Gastrocnemius medialis (tissue), 4 donors: ENCODE measurements at places on chromosomes 4 and X. TPM values are rescaled to one million over a fixed set of nuclear protein-coding genes. Genes with fewer than 3 reads are reported as not detected.
A peak's percentile ranks its signal among the peaks of the same experiment; 100 is the strongest.

- H3K4me3 ChIP-seq = no peak overlapping the region
- H3K27me3 ChIP-seq = no peaks in the 10 kb centered on the region
- H3K27ac ChIP-seq = no peak overlapping the region
- H3K4me1 ChIP-seq = peaks cover 5% of the 10 kb centered on the region
- DNase-seq = no peak
- H3K36me3 ChIP-seq = no peaks in the 10 kb centered on the region
These were observed 152.1 kb downstream of the PALLD start for GRCh38 chr4:168648929-168649328.

DNA sequence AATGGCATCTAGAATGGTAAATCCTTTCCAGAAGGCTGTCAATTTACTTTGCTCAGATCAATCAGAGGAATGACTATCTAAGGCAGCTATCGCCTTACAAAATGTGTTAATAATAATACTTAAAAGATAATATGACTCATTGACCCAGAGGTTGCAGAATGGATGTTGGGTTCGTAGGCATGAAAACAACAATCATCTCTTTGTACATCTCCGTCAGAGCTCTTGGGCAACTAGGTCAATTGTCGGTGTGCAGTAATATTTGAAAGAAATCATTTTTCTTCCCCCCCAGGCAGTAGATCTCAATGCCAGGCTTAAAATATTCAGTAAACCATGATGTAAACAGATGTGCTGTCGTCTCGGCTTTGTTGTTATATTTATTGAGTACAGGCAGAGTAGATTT is 165.1 kb downstream of the CAMK2D start:
- no peaks in the 10 kb centered on the region for H3K27me3 ChIP-seq
- H3K4me3 ChIP-seq = no peak overlapping the region
- H3K27ac ChIP-seq = no peak overlapping the region
- DNase-seq = no peak
- no peaks in the 10 kb centered on the region for H3K36me3 ChIP-seq
- peaks cover 18% of the 10 kb centered on the region for H3K4me1 ChIP-seq

- no peaks in the 10 kb centered on the region for H3K4me1 ChIP-seq
- no peak for DNase-seq
- H3K4me3 ChIP-seq = no peak overlapping the region
- H3K27ac ChIP-seq = no peak overlapping the region
These were observed 3.2 kb downstream of the SOWAHB start for GRCh38 chr4:76894537-76895255.

GRCh38 chr4:107094332-107094731 is 58.2 kb upstream of the DKK2 start:
- H3K4me3 ChIP-seq = no peak overlapping the region
- H3K36me3 ChIP-seq = no peaks in the 10 kb centered on the region
- no peak for DNase-seq

- H3K36me3 ChIP-seq = no peaks in the 10 kb centered on the region
- H3K27ac ChIP-seq = no peak overlapping the region
- H3K27me3 ChIP-seq = no peaks in the 10 kb centered on the region
- DNase-seq = no peak
- no peaks in the 10 kb centered on the region for H3K4me1 ChIP-seq
These were observed 94.6 kb downstream of the TAB3 start for GRCh38 chrX:30794497-30794896.

DNA sequence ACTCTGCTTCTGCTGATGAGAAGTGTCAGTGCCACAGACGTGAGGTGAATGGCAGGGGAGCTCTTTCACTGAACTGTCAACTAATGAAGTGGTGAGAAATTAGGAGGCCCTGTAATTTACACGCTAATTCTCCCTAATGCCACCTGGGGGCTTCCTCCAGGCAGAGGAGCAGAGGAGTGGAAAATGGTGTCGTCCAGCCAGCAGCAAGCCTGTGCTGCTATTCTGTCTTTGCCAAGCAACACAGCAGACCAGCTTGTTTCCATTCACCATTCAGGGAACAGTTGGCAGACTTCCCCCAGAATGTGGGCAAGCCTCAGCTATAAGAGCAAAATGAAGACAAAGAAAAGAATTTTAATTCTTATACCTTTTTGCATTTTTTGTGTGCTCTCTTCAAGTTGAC is 245.2 kb upstream of the TET2 start:
- no peak for DNase-seq
- no peaks in the 10 kb centered on the region for H3K27me3 ChIP-seq
- no peak overlapping the region for H3K27ac ChIP-seq
- no peaks in the 10 kb centered on the region for H3K36me3 ChIP-seq

GRCh38 chr4:81574991-81575390 is 103.3 kb upstream of the RASGEF1B start:
- no peaks in the 10 kb centered on the region for H3K4me1 ChIP-seq
- DNase-seq = no peak
- H3K27ac ChIP-seq = no peak overlapping the region

DNA sequence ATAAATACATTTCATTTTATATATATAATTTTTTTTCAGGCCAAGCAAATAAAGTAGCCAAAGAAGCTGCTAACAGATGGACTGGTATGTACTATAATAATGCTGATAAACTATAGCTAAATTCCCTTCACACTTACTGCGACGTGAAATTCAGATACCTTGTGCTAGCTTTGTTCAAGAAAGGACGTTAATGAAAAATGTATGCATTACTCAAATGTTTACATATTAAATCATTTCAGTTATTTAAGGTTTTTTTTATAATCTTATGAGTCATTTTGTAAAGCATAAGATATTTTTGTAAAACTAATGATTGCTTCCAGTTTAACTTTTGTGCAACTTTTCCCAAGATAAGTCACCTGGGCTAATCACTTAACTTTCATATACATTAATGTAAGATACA is 57.2 kb upstream of the TMEM131L start:
- no peak for DNase-seq
- H3K4me1 ChIP-seq = peaks cover 11% of the 10 kb centered on the region
- H3K27me3 ChIP-seq = no peaks in the 10 kb centered on the region
- no peak overlapping the region for H3K27ac ChIP-seq
- H3K4me3 ChIP-seq = no peak overlapping the region
- H3K36me3 ChIP-seq = no peaks in the 10 kb centered on the region

DNA sequence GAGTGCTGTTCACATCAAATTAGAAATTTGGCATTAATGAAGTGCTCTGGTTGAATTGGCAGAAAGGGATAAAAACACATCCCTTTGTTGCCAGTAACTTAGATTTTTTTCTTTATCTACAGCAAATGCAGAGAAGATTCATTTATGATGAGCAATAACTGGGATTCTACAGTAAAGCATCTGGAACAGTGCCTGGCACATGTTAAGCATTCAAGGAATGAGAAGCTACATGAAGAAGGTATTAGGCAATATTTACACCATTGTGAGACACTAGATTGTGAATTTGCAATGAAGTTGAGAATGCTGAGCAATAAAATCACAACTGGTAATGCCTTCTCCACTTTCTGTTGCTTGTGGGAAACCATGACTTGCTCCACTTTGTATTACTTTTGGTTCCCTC is 33.5 kb downstream of the PCDH19 start:
- no peak overlapping the region for H3K27ac ChIP-seq
- no peaks in the 10 kb centered on the region for H3K36me3 ChIP-seq

DNA sequence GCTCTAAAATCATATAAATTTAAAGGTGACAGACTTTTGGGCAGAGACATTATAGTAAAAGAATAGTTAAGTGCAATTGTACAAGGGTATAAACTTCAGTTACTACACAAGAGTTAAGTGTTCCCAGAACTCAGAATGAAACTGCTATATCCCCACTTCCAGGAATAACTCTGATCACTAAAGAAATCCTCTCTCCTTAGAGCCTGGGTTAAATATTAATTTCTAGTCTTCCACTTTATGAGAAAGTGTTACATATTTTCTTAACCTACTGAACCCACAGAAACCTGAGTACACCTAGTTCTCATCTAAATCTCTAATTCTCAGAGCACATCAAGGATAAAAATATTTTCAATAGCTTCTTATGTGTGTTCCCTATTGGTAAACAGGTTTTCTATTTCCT is 99.1 kb upstream of the USP38 start:
- H3K4me3 ChIP-seq = no peak overlapping the region
- H3K36me3 ChIP-seq = no peaks in the 10 kb centered on the region
- no peak overlapping the region for H3K27ac ChIP-seq
- no peaks in the 10 kb centered on the region for H3K27me3 ChIP-seq
- no peaks in the 10 kb centered on the region for H3K4me1 ChIP-seq

- no peaks in the 10 kb centered on the region for H3K27me3 ChIP-seq
- no peaks in the 10 kb centered on the region for H3K4me1 ChIP-seq
- no peak overlapping the region for H3K27ac ChIP-seq
- peak; percentile 18 for DNase-seq
- H3K36me3 ChIP-seq = no peaks in the 10 kb centered on the region
These were observed 58.9 kb upstream of the PGM2 start for GRCh38 chr4:37767546-37767945.

- no peaks in the 10 kb centered on the region for H3K27me3 ChIP-seq
- H3K4me1 ChIP-seq = no peaks in the 10 kb centered on the region
- H3K4me3 ChIP-seq = no peak overlapping the region
- H3K36me3 ChIP-seq = no peaks in the 10 kb centered on the region
These were observed 3.7 kb upstream of the NR0B1 start for GRCh38 chrX:30312858-30313257.

Gene MSL3
- 45.1 TPM for total RNA-seq

Gene CT83
- total RNA-seq = not detected

Gene DSPP
- not detected for total RNA-seq

Gene PAK3
- total RNA-seq = not detected

Gene GNRHR
- not detected for total RNA-seq
